Stimulated activated CD8-positive, alpha-beta memory T cell treated with anti-CD3 and anti-CD28 coated beads, Interleukin-4, amount 100 ng/mL, for 4 hours (primary cell): ENCODE measurements at places on chromosomes 7 and 10.

- DNase-seq = no peak
Measured at GRCh38 chr10:77770868-77771175, 133.2 kb upstream of the KCNMA1 start.

DNA sequence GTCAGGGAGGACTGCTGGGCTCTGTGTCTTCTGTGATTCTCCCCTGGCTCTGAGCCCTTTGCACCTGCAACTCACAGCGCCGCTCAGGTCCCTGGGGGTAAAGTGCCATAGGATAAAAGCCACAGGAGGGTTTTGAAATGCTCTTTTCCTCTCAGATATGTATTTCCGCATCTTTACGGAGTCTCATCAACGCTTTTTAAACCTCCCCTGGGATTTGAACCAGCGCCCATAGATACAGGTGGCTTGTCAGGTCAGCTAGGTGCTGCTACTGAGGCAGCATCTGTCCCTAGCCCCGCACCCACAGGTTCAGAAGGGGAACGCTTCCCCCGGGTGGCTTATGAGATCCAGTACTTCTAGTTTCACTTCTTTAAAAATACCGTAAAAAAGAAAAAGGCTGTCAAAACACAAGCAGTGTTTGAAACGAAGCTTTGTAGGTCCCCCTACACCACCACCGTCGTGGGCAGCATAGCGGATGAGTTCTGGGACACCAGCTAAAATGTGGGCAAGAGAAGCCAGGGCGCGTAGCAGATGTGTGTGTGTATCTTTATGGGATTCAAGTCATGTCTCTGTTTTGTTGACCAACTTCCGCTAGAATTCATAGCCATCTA is 173.5 kb downstream of the CUX1 start:
- DNase-seq = no peak

DNA sequence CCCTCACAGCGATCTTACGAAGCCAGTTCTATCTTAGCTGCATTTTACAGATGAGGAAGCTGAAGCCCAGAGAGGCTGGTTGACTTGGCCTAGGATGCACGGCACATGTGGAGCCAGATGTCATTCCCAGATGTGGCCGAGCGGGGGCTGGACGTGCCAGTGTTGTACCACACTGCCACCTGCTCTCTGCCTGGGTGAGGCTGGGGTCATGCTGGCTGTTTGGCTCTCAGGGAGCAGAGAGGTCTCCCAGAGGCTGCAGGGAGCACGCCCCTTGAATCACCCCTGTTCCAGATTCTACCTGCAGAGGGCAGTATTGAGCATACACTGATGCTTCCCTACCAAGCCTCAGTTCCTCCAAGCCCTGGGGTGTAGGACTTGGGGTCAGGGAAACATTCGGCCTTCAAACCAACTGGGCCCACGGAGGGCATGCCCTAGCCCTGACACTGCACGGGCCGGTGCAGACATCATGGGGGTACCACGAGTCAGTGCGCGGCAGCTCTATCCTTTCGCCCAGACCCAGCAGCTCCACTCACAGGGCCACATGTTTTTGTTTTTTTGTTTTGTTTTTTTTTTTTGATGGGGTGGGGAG is 3.8 kb upstream of the GTF2IRD1 start:
- peak; percentile 59 for DNase-seq

DNA sequence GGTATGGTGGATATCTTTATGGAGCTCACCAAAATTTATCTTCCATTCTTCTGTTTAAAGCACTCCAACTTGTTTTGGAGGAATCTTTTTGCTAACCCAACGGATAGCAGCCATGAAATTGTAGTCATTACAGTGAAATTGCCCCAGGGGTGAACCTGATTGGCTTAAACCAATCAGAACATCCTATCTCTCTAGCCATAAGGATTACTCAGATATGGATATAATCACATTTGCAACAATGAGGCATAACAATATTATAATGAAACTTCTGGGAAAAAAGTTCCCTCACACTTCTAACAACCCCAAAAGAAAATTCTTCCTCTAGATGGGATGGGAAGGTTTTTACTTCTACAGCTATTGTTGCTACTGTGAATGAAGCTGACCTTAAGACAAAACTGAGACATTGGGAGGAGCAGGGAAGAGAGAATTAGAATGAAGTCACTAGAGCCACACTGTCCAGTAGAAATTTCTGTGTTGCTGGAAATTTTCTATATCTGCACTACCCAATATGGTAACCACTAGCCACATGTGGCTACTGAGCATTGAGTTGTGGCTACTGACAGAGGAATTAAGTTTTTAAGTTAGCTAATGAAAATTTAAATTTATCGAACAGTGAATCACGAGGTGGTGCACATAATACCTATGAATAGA is 50.4 kb upstream of the ARHGAP21 start:
- no peak for DNase-seq

DNA sequence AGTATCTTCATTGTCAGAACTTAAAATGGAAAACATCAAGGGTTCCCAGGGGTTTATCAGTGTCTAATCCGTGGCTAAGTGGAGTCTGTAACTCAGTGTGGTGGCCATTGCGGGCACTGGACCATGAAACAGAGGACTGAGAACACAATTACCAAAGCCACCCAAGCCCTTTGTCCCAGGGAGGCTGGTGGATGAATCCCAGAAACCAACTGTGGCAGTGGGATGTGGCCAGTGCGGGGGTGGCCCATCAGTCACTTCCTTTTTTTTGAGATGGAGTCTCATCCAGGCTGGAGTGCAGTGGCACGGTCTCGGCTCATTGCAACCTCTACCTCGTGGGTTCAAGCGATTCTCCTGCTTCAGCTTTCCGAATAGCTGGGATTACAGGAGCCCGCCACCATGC is 61.8 kb downstream of the TACC2 start:
- no peak for DNase-seq

- DNase-seq = no peak
Measured at GRCh38 chr10:21337171-21337792, 188.2 kb downstream of the SKIDA1 start.

- no peak for DNase-seq
Measured at GRCh38 chr7:5693529-5693928, 87.9 kb downstream of the RNF216 start.

DNA sequence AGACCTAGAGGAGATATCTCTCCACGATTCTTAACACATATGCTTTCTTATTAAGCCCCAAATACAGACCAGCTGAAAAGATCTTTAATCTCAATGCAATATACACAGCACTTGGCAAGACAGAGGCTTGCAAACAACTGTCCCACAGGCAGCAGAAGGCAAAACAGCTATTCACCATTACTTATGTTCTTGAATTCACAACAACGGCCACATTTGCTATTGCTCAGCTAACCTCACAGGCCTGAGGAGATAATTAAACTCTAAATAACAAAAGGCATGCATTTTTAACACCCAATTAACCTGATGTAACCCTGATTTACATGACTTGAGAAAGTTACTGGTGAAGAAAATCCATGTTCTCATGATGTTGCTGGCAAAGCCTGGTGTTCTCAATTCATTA is 216.4 kb downstream of the CRPPA start:
- DNase-seq = no peak

DNA sequence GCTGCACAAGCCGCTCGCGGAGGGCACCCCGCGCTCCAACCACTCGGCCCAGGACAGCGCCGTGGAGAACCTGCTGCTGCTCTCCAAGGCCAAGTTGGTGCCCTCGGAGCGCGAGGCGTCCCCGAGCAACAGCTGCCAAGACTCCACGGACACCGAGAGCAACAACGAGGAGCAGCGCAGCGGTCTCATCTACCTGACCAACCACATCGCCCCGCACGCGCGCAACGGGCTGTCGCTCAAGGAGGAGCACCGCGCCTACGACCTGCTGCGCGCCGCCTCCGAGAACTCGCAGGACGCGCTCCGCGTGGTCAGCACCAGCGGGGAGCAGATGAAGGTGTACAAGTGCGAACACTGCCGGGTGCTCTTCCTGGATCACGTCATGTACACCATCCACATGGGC is 50.0 kb downstream of the FIGNL1 start:
- no peak for DNase-seq

DNA sequence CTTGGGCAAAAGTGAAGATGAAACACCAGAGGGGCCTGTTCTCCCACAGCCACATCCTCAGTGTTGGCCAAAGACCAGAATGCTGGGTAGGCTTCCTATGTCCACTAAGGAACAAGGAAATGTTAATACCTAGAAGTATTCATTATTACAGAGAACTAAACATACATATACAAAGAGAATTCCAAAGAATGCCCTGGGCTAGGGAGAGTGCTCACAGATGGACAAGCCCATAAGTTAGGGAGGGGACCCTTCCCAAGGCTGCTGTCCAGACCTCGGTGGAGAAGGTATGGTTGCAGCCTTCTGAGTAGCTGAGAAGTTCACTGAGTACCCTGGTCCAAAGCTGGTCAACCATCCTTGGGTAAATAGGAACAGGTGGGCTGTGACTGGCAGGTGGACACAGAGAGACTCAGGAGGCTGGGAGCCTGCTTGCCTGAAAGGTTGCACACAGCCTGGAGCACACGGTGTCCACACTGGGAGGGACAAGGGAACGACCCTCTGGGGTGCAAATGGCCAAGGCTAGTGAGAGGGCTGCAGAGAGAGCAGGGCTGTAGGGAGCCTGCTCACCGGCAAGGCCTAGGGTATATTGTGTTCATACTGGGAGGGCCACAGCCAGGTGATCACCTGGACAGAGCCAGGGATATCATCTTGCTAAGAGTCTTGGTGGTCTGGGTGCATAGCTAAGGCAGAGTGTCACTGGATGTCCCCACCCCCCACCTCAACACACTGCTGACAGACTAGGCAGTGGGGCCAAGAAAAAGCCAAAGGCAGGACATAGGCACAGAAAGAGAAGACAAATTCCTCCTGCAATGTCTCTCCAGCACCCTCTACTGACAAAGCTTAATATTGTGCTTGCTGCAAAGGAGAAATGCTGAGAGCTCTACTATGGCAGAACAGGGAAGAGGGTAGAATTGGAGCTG is 40.3 kb downstream of the CPVL start:
- no peak for DNase-seq

- DNase-seq = no peak
Measured at GRCh38 chr7:56121440-56121839, 5.2 kb upstream of the NUPR2 start.

GRCh38 chr7:569071-569855 is 49.6 kb upstream of the PDGFA start:
- no peak for DNase-seq

- no peak for DNase-seq
Measured at GRCh38 chr10:97596101-97597082, 6.9 kb downstream of the C10orf62 start.
